ENCODE measurements at places on chromosomes 7 and 10. TPM values are rescaled to one million over a fixed set of nuclear protein-coding genes. Genes with fewer than 3 reads are reported as not detected.

The METTL2B gene
- total RNA-seq, result 24.7 TPM

The CUZD1 gene
- 0.22 TPM for total RNA-seq

The SORCS3 gene
- total RNA-seq, result not detected

The NOS3 gene
- total RNA-seq, result 4.6 TPM

The CDC14C gene
- total RNA-seq, result not detected

The PDZD7 gene
- 0.57 TPM for total RNA-seq
